ENCODE measurements at places on chromosomes 4 and X.

- no peak for DNase-seq
Measured at GRCh38 chr4:36785973-36786372, 458.6 kb upstream of the NWD2 start.

- no peak for DNase-seq
Measured at GRCh38 chrX:67734111-67734753, 190.4 kb downstream of the AR start.

- DNase-seq: no peak
Measured at GRCh38 chr4:139050446-139050845, 34.9 kb downstream of the NOCT start.

DNA sequence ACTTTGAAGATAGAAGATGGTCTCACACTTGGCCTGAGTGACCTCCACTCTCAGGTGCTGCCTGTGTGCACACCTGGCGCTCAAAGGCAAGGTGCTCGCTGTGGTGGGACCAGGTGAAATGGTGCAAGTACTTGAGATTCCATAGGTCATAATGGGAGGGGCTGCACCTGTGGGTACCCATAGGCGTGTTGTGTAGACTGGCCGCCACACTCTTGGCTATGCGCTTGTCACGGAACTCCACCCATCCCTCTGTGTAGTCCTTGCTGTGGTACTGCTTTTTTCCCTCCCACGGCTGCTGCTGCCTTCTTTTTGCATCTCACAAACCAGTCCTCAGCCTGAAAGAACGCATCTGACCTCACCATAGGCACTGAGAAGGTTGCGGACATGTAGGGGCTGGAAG, 27.0 kb downstream of the METAP1 start:
- DNase-seq: no peak

GRCh38 chr4:146514651-146515357, 6.9 kb downstream of the SLC10A7 start:
- DNase-seq: no peak

DNA sequence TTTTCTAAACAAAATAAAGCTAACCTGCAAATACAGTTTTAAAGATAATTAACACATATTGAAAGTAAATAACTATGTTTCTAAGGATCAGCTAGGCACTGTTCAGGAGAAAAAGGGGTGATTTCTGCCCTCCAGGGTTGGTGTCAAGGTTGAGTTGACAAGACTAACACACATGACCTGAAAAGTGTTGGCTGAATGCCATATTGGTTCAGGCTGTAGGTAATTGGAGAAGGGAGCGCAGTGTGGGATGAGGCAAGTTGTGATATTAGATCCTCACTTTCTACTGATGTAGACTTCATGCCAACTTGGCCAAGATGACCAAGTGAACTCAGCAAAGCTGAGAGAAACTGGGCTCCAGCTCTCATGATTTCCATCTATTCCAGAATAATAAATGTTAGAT, 42.2 kb downstream of the PPM1K start:
- DNase-seq: no peak

DNA sequence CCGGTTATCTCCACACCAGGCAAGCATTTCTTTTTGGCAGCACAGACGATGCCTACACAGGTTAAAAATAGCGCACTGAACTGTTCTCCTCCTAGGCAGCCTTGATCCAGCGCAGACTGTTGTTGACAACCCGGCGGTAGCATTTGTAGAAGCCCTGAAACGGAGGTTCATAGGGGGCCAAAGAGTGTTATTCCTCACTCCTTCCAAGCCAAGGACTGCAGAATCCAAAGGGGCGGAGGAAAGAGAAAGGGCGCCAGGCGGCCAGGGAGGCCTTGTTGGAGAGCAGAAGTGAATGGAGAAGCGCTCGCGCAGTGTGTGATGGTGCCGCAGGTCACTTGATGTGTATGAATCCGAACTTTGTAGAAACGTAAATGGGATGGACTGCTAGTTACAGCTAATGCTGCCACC, 82.7 kb downstream of the TENM3 start:
- no peak for DNase-seq

DNA sequence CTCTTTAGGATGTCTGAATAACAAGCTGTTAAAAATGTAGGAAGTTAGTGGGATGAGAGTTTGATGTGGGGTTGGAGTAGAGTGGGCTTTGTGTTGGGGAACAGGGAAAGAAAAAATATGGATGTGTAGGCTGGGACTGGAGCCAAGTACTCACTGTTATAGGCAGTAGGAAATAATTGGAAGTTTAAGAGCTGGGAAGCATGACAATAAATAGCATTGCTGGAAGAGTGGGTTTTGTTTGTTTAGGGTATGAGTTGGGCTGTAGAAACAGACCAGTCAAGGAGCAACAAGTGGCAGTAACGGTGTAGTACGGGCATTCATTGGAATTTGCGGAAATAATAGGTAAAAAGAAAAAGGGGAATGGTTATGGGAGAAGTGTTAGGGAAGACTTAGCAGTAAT, 81.6 kb downstream of the KDM6A start:
- DNase-seq: no peak

GRCh38 chr4:147587041-147587440, 30.2 kb upstream of the TMEM184C start:
- DNase-seq: no peak

DNA sequence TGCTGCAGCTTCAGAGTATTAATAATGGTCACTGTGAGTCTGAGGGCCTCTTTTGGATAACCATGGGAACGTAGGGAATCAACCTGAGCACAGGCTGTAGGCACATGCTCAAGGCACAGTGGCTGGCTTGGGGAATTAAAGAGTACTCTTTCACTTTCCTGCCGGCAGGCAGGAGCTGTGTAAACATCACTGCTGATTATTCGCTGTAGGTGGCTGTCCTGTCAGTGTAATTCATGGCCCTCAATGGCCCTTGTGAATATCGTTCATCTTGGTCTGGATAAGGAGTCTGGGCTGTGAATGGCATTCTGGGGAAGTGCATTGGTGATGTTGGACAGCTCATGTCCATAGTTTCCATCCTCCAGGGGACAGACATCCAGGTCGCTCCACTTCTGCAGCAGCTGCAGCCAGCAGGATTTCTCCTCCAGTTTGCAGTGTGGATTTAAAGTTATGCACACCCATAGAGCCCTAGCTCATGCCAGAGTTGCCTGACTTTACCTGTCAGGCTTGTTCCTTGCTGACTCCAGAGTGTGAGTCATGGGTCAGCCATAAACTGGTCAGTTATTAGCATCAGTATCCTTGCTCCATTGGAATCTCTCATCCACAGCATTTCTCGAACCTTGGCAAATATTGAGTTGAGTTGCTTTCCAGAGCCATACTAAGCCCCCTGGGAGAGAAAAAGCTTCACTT, 43.0 kb downstream of the C4orf33 start:
- no peak for DNase-seq

GRCh38 chr4:174314770-174315169, 31.1 kb downstream of the CEP44 start:
- no peak for DNase-seq

- peak; percentile 59 for DNase-seq
Measured at GRCh38 chr4:53929955-53930798, 134.2 kb downstream of the CHIC2 start.

GRCh38 chr4:182273191-182273935, 30.2 kb downstream of the TENM3 start:
- DNase-seq: no peak

- no peak for DNase-seq
Measured at GRCh38 chrX:19839770-19840254, 47.6 kb downstream of the SH3KBP1 start.
